ENCODE measurements at places on chromosomes 7 and 10.

DNA sequence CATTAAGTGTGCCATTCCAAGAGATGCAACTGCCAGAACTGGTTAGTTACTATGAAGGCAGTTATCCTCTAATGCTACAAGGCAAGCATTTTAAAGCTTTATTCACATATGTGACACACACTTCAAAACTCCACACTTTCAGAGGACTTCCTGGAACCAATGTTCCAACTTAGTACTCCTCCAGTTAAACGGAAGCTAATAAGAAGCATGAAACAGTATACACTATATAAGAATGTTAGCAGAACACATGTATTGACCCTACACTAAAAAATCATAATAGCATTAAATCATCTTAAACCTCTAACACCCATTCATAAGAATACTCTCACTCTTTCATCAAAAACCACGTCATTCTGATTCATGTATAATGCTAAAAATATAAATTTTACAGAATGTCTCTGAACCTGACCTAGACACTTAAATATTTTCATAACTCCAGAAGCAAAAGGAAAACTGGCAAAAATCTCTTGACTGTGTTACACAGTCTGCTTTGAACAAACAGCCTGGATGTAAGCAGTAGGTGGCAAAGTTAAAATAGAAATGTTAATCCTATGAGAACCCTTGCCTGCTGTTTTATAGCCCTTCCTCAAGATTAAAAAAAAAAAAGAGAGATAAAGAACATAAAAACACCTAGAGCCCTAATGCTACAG, 135.0 kb downstream of the SEMA3C start:
- DNase-seq = no peak

- DNase-seq = no peak
Measured at GRCh38 chr10:26474026-26474425, 35.9 kb downstream of the APBB1IP start.

DNA sequence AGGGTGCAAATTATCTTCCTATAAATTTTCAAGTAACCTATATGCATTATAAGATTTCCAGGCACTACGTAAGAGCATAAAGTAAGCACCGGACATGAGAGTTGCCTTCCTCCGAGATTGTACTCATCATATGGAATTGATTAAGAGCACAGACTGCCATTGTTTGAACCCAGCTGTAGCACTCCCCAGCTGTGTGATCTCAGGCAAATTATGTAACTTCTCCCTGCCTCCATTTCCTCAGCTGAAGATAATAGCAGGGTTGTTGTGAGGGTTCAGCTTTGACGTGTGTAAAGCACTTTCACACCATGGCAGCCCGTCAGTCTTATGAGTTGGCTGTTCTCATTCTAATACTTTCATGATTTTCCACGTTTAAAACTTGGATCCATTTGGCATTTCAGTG, 122.6 kb downstream of the ITIH5 start:
- DNase-seq = no peak

GRCh38 chr10:112962343-112962742, 12.3 kb downstream of the TCF7L2 start:
- DNase-seq = no peak

DNA sequence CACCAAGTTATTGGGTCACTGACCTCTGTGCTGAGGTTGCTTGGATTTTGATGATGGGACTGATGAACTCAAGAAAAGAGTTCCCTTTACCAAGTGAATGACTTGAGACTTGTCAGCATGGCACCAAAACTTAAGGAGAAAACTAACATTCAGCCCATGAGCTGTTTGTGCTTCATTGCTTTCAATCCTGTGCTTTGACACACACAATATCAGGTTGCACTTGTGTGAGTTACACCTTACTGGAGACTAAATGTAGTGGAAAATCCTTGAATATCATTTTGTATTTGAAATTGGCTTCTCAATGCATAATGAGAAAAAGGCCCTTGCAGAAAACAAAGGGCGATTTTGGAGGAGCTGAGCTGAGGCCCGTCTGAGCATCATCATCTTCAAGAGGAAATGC, 2.7 kb downstream of the BAG3 start:
- DNase-seq = no peak

DNA sequence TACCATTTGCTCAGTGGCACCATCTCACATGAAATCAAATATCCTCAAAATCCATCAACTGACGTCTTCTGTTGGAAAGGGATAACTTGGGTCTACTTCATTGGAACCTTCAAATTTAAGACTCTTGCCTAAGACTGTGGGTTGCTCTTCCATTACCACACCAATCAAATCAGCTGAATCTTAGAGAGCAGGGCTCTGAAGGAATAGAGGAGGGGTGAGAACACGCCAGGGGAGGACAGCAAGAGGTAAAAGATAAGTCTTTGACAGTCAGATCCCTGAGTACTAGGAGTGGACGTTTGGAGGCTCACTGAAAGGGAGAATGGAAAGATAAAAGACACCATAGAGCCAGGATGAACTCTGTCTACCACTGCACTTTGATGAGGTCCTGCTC, 107.5 kb downstream of the CCDC71L start:
- no peak for DNase-seq

GRCh38 chr7:3134745-3135144, 91.1 kb upstream of the CARD11 start:
- no peak for DNase-seq

GRCh38 chr10:17344206-17344605, 110.2 kb downstream of the ST8SIA6 start:
- no peak for DNase-seq

DNA sequence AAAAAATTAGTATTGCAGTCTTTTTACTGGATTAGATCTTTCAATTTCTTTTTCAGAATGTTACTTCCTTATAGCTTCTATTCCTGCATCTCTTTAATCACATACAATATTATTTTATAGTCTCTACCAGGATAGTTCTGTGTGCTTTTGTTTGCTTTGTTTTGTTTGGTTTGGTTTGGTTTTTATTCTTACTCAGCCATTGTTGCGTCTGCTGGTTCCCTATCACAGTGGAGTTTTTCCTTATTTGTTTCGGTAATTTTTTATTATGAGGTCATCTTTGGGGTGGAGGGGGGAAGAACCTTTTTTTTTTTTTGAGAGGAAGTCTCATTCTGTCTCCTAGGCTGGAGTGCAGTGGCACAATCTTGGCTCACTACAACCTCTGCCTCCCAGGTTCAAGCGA, 9.0 kb upstream of the BAIAP2L1 start:
- no peak for DNase-seq

DNA sequence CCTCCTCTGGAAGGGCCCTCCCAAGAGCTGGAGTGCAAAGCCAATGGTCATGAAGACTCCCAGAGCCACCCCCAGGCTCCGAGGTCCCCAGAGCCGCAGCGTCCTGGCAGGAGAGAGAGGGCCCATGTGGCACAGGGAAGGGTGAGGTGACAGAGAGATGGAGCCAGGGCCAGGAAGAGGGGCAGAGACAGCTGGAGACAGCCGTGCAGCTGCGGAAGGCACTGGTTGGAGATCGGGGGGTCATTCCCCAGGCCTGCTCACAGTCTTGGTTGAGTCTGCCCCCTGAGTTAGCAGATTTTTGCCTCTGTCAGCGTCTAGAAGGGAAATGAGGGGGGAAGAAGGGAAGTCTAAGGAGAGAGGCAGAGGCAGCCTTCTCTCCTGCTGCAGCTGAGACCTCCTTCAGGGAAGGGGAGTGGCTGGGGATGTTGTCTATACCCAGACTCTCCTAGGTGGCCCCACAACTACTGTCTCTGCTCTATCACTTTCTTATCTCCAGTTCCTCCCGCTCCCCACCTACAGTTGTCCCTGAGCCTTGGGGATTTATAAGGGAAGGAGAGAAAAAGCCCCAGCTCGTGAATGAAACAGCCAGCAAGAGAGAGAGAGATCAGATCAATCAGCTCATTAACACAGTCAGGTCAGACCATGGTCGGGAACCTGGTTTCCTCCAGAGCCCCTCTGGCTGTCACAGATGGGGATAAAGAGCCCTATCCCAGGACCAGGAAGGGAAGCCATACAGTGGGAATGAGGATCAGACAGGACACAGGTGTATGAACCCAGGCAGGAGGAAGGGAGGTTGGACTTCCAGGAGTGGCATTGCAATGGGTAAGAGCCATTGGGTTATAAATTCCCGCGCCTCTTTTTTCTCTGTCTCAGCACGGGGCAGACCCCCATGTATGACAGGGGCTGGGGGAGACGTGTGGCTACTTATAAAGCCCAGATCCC, 1.2 kb downstream of the GAL3ST4 start:
- DNase-seq = no peak

- DNase-seq = no peak
Measured at GRCh38 chr7:12064586-12065127, 146.4 kb upstream of the TMEM106B start.

GRCh38 chr7:1920266-1920681, 250.2 kb downstream of the ELFN1 start:
- peak; percentile 81 for DNase-seq

DNA sequence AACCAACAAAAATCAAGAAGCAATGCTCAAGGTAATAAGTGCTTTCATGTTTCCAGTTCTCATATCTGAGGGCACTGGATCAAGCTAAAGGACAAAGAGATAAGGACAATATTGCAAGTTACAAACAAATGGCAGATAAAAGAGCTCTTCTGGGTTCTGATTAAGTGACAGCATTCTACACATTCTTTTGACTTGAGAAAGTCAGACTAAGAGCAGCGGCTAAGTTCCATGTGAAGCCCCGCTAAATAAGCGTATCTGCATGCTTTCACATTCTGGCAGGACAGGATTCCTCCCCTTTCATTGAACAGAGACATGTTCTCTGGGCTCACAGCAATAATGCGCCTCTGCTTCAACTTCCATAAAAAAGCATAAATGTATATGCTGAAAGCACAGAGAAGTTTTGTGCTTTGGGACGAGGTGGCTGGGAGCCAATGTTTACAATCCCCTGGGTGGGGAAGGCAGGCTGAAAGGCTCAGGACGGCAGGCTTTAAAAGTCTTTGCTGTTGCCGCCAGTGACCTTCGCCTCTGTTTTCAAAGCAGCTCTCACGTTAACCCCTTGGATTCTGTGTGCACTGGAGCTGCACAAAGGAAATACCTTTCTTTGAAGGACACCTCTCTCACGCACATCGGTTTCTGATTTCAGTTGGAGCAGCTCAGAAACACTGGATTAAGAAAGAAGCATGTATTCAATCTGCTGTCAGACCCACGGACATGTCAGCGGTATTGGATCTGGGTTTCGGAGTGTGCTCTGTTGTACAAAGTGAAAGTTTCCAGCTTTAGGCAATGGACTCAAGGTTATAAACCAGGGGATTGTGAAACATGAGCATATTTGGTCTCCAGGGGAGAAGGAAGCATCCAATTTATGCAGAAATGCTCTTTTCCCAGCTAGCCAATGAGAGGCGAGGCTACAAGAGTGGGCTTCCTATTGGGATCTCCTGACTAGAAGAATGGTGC, 105.4 kb upstream of the FAM133B start:
- no peak for DNase-seq

GRCh38 chr10:29532256-29532878, 102.4 kb downstream of the SVIL start:
- DNase-seq = no peak

- no peak for DNase-seq
Measured at GRCh38 chr10:86293396-86293791, 73.2 kb downstream of the GRID1 start.

GRCh38 chr7:45980181-45980905, 59.3 kb upstream of the IGFBP3 start:
- no peak for DNase-seq

- no peak for DNase-seq
Measured at GRCh38 chr10:109924967-109925620, 1.8 kb upstream of the XPNPEP1 start.

GRCh38 chr7:43671521-43671920, 57.8 kb downstream of the COA1 start:
- no peak for DNase-seq

DNA sequence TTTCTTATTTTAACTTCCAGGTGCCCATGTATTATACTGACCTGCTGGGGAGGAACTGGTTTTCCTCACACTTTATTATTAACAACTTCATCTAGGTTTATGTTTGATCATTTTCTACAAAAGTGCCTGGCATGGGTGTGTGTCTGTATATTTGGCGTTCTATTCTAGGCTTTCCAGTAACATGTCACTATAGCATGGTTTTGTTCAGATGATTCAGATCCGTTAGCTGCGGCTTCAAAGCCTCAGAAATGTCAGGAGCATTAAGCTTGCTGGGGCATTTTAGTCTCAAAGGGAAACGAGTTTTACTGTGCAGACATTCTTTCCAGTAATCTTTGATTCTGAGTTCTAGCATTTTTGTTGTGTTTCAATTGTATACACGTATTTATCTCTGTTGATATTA, 2.3 kb downstream of the INPP5A start:
- no peak for DNase-seq

DNA sequence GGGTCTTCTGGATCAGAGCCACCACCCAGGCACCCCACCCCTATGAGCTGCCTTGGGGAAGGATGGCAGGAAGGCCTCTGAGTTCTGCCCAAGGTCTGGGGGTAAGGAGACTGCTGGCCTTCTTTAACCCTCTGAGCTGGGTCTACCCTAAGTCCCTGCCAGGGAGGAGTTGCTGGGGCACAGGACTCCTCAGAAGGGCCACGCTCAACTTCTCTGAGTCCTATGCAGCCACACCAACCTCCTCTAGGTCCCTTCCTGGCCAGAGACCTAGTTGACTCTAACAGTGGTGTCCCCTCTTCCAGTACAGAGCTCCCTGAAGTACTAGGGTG, 2.6 kb upstream of the NEURL1 start:
- no peak for DNase-seq

- DNase-seq = no peak
Measured at GRCh38 chr10:95458014-95458413, 103.2 kb downstream of the SORBS1 start.
